ENCODE measurements at places on chromosomes 3 and 15.

DNA sequence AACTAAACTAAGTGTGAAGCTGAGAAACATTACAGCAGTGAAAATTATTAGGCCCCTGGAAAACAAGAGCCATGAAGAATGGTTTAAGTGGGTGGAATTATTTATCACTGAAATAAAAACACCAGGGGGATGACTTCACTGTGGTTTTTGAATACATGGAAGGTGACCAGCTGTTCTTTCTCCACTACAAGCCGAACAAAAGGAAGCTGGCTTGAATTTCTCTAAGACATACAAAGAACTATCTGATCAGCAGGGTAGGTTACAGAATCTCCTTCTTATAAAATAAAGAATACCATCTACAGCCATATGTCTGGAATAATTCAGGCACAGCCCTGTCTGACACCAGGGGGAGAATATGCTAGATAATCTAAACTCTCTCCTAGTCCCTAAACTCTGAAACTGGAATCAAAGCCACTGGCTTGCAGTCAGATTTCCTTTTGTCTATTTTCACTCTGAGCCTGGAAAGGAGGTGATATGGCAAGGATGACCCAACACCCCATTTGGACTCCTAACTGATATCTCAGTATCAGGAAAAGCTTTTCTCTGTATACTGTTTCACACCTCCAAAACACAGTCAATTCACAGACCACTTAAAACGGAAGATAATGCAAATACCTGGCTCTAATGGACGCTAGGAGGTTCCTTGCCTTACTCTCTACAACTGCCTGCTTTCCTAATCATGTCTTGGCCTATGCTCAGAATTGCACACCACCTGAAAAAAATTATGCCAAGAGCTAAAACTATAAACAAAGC is 31.2 kb downstream of the SPATA12 start:
- no peak for DNase-seq

DNA sequence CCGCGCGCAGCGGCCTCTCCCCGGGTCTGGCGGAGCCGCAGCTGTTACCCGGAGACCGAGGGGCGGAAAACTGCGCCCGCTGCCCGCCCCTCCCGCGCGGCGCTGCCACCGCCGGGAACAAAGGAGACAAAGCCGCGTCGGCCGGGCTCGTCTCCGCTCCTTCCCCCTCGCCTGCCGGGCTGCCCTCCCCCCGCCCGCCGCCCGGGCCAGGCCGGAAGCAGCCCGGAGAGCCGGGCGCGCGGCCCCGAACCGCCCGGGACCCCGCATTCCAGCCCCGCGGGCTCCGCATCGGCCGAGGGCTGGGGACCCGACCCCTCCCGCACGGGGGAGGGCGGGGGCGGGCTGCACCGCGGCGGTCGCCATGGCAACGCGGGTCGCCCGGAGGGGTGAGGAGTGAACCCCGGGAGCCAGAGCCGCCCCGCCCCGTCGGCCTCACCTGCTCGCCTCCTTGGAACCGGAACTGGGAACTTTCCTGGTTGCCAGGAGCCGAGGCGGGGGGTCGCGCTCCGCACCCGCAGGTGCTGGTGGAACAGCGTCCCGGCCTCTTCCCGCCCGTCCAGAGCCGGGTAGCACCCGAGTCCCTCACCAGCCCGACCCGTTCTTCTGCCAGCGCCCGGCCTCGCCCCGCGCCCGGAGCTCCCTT is 448 bp downstream of the PLXNB1 start:
- peak; percentile 44 for DNase-seq

DNA sequence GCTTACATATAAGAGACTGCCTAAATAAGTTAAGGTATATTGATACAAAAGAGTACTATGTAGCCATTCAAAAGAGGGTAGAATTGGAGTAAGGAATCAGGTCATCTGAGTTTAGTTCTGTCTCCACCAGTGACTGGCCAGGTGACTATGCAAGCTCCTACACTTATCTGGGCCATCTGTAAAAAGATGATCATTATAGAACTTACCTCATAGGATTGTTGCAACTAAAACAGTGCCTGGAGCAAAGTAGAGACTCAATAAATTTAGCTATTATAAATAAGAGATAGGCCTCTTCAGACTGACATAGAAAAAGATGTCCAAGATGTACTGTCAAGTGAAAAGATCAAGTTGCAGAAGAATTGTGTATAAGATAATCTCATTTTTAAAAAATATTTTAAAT is 1.7 kb upstream of the ATP8B4 start:
- DNase-seq = no peak

DNA sequence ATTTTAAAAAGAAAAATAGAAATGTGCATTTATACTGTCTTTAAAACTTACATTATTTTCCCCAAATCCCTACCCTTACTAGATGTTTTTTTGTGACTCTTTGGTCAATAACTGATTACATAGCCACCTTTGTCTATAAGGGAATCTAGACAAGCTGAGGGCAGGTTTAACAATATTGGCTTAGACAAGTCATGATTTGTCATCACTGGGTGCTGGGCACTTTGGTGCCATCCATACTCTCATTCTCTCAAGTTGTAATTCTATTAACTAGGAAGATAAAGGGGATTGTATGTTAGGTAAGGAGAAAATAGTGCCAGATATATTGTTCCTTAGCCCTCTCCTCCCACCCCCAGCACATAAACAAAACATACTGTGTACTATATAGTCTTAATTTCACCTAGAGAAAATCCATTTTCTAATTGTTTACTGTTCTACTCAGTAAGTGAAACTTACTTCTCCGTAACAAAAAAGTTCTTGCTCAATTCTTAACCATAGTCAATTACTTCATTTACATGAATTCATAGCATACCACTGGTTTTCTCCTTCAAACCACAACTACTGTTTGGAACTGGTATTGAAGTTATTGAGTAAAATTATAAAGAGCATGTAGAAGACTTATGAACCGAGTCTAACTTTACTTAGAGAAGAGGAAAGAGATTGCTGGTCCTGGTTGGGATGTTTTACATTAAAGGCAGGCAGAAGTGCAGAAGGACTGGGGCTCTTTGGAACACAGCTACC is 877.1 kb downstream of the PDCD6IP start:
- DNase-seq = no peak

DNA sequence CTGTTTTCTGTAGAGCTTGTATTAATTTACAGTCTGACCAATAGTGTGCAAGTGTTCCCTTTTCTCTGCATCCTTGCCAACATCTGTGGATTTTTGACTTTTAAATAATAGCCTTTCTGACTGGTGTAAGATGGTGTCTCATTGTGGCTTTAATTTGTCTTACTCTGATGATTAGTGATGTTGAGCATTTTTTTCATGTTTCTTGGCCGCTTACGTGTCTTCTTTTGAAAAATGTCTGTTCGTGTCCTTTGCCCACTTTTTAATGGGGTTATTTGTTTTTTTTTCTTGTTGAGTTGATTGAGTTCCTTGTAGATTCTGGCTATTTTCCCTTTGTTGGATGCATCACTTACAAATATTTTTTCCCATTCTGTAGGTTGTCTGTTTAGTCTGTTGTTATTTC is 7.6 kb upstream of the ACOX2 start:
- no peak for DNase-seq

GRCh38 chr3:34072297-34072696 is 273.9 kb downstream of the PDCD6IP start:
- no peak for DNase-seq

GRCh38 chr3:46504789-46505188 is 7.0 kb downstream of the RTP3 start:
- no peak for DNase-seq

- DNase-seq = no peak
Observed at GRCh38 chr15:28996953-28997352, 111.2 kb downstream of the APBA2 start.

- DNase-seq = no peak
Observed at GRCh38 chr3:23068016-23068728, 135.0 kb upstream of the UBE2E2 start.

DNA sequence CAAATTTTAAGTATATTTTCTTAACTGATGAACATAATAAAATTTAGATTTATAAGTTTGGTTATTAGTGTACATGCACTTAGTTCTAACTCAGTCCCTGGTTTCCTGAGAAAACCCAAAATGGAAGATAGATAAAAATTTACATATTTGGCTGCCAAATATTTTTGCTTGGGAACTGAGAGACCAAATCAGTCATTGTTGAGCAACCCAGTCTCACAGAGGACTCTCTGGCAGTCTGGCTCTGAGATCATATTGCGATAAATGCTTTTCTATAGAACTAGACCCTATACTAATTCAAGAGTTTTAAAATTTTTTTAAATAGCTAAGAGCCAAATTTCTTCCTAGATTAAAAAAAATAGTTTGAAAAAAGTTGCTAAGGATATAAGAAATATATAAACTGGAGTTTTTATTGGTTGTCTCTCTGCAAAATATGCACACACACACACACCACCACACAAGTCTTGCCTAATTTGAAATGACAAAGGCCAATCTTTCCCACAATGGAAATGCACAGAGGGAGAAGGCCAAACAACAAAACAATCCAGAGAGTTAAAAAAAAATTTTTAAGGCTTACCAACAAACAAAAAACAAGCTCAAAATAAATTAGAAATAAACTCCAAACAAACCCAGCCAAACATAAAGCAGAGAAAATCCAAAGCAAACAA is 259.5 kb downstream of the MECOM start:
- DNase-seq = no peak

GRCh38 chr3:191343115-191343514 is 12.8 kb upstream of the UTS2B start:
- DNase-seq = no peak

DNA sequence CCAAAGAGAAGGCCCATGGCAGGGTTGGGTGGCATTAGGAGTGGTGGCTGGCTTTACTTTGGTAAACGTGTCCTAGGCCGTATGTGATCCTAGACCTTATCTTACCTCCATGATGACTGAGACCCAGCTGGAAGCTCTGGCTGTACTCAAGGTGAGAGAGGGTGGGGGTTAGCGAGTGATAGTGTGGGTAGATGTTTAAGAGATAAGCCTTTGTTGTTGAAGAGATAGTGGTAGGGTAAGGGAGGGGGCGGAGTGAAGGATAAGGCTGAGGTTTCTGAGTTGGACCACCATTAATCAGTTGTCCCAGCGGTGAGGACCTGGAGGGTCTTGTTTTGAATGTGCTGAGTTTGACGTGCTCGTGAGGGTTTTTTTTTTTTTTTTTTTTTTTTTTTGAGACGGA is 61.5 kb upstream of the ULK4 start:
- no peak for DNase-seq

GRCh38 chr3:171644681-171645080 is 165.6 kb downstream of the PLD1 start:
- DNase-seq = no peak

GRCh38 chr15:36924034-36924433 is 176.3 kb downstream of the MEIS2 start:
- no peak for DNase-seq

GRCh38 chr15:70004826-70005225 is 92.9 kb downstream of the TLE3 start:
- no peak for DNase-seq

GRCh38 chr3:164364111-164364510 is 714.2 kb downstream of the SI start:
- no peak for DNase-seq

DNA sequence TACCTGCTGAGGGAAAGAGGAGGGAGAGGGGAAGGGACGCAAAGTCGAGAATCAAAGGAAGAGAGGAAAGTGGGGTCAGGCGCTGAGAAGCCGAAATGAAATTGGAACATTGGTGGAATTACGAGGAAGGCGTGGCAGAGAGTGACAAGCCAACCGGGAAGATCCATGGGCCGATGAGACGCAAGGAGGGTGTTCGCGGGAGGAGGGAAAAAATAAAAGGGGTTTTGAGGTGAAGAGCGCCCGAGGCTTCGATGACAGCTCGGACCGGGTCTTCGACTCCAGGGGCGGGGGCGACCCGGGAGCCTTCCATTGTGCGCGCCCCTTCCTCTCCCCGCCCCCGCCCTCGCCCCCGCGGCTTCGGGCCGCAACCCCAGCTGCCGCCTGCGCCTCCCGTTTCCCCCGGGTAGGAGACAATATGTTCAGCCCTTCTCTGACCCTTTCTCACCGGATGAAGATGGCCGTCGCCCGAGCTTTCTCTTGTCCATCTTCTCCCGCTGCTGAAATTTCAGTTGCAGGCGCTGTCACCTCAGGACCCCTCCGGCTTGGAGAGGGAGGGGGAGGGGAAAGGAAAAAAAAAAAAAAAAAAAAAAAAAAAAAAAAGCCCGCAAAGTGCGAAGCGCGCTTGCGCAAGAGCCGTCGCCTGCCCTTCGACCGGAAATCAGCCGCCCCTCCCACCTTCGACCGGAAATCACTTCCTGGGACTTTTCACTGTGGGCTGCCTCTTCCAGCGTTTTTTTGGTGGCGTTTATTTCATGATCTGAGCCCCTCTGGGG is at the start of gene SENP7:
TSS of gene SENP7 (minus strand) at position 567 of the 773 bp plus-strand sequence. CDS start at position 485, 82 bp downstream.
- DNase-seq = peak; percentile 76

GRCh38 chr3:44359146-44359751 is 20.7 kb downstream of the TCAIM start:
- no peak for DNase-seq

GRCh38 chr3:55936549-55937052 is 449.5 kb upstream of the WNT5A start:
- DNase-seq = no peak

- DNase-seq = no peak
Observed at GRCh38 chr3:172084871-172085556, 45.6 kb downstream of the FNDC3B start.

- no peak for DNase-seq
Observed at GRCh38 chr15:71051539-71051938, 63.7 kb upstream of the THSD4 start.

GRCh38 chr15:41648097-41648496 is 12.1 kb upstream of the MGA start:
- DNase-seq = no peak

- DNase-seq = no peak
Observed at GRCh38 chr3:43499256-43499655, 122.6 kb downstream of the ANO10 start.

- no peak for DNase-seq
Observed at GRCh38 chr15:99365242-99365641, 114.0 kb downstream of the LRRC28 start.

DNA sequence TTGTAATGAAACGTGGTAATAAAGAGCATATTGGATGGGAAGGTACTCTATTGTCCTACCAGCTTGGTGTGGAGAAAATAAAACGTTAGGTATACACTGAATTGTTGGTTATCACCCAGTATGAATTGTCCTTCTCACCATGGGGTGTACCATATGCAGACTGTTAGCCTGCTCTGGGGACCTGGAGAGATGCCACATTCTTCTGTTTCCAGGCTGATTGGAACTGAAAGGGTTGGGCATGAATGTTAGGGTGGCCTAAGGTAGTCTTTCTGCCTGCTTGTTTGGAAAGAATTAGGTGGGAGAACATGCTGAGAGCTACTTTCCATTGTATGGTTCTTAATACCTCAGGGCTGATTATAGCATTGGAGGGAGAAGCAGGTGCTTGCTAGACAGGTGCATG is 340.6 kb downstream of the PTPRG start:
- DNase-seq = no peak

DNA sequence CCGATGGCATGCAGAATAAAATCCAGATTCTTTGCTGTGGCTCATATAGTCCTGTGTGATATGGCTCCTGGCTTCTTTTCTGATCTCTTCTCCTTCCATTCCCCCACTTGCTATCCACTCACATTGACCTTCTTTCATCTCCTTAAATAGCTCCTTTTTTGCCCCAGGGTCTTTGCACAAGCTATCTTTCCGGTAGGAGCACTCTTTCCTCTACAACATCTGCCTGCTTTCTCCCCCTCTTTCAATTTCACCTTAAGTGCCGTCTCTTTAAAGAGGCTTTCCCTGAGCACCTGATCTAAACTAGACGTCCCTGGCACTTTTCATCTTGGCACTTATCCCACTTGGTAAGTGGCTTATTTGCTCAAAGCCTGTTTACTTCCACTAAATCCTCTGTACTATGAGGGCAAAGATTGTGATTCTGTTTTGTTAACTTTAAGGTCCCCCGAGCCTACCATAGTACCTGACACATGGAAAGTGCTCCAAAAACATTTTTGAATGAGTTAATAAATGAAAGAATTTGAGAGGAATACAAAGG is 323.3 kb upstream of the TLE3 start:
- peak; percentile 13 for DNase-seq

GRCh38 chr3:65829228-65829627 is 209.5 kb downstream of the MAGI1 start:
- no peak for DNase-seq
